ENCODE measurements at places on chromosomes 3 and 15.

GRCh38 chr3:43765521-43765971 lies 74.8 kb downstream of the ABHD5 start:
- peak; percentile 69 for DNase-seq

- peak; percentile 53 for DNase-seq
These were observed 164.6 kb upstream of the HES1 start for GRCh38 chr3:193971261-193971751.

GRCh38 chr3:67534594-67534993 lies 119.8 kb downstream of the SUCLG2 start:
- DNase-seq, result no peak

DNA sequence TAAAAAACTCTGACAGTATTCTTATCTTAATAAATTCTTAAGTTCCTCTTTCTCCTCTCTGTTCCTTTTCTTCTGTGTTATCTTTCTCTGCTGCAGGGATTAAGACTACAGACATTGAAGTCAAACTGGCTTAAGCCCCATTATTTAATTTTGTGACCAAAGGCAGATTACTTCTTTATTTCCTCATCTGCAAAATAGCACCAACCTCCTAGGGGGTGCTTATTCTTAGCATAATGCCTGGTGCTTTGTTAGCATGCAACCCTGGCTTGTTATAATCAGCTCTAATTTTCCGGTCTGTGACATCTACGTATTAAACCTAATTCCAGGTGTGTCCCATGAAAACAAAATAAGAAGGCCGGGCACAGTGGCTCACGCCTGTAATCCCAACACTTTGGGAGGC lies 23.8 kb downstream of the SEMA6D start:
- DNase-seq, result no peak

GRCh38 chr3:77025471-77025870 lies 14.4 kb upstream of the ROBO2 start:
- no peak for DNase-seq

DNA sequence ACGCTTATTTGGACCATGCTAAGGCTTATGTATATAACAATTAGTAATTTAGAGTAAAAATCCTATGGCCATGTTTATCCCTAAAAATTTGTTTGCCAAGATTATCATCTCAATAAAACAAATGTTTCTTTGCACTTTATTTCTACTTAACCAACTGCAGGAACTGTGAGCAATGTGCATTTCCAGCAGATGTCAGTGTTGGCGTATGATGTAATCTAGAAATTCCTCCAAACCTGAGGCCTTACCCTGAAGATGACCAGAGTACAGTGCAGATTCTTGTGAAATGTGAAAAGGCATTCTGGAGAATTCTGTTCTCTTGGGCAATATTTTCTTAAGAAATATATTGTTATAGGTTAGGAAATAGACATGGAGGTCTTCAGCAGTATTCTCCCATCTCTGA lies 205.9 kb downstream of the MBNL1 start:
- peak; percentile 78 for DNase-seq

GRCh38 chr3:24730173-24730572 lies 235.5 kb upstream of the THRB start:
- DNase-seq, result no peak

DNA sequence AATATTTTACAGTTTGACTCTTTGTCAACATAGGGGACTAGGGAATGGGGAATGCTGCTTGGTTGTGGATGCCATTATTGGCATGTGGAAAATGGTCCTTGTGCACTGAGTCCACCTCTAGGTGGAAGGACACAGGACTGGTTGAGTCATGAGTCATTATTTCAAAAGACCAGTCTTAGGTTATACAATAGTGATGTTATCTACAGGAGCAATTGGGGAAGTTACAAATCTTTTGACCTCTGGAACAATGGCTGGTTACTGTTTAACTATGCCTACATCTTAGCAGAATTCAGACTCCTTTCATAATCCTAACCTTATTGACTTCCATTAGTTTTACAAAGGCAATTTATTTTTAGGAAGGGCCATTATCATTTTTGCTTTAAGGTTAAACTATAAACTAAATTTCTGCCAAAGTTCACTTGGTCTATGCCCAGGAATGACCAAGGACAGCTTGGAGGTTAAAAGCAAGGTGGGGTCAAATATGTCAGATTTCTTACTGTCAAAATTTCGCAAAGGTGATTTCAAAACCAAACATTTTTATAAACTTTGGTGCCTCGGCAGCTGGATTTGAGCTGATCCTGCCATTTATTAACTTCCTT lies 11.8 kb upstream of the CCR8 start:
- DNase-seq, result no peak

GRCh38 chr3:123414973-123415775 lies 33.7 kb downstream of the ADCY5 start:
- DNase-seq, result no peak

GRCh38 chr3:161991901-161992540 lies 495.4 kb downstream of the OTOL1 start:
- DNase-seq, result peak; percentile 24

DNA sequence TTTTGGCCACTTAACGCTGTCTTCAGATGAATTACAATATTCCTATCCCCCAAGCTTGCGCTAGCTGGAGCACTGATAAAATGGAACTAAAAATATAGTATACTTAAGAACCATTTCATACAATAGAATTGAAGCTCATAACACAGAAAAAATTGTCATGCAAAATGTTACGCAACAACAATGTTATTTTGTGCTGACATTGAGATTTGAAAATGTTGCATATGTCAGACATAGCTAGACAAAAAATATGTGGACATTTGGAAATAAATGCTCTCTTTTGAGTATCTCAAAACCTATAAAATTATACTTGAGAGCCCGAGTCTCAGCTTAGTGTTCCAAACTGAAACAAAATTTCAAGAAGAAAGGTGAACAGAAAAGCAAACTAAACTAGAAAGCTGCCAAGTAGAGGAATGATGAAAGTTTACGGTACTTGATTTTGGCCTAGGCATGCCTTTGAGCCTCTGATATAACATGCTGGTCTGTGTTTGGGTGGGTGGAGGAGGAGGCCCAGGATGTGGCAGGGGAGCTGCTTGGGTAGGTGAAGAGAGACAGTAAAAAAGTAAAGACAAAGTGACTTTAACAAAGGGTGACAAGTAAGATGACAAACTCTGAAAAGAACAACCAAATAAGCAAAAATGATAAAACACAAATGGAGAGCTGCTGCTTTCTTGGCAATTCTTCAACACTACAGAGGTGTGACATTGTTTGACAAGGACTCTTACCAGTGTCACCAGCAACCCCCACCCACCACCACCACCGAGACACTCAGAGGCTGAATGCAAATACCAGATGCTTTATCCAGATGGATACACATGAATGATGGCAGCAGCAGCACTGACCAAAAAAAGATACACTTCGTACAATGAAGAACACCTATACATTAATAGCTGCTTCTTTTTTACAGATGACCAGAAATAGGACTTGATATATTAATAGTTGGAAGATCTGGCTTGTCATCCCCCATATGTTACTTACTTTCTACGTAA lies 129.3 kb upstream of the FEZF2 start:
- no peak for DNase-seq

DNA sequence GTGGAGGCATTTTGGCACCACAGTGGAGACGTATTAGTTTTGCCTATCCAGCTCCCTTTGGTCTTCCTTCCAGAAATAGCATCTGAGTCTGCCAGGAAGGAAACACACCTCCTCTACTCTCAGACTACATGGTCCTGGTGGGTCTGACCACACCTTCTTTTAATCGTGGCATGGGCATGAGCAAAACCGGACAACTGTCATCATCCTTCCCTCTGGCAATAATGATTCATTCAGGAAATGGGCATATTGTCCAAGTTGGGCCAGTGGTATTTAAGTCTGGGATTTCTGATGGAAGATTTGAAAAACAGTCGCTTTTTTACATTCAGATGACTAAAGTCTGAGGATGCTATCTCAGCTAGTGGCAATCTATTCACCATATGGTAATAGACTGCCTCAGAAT lies 601.0 kb upstream of the ADAMTS9 start:
- no peak for DNase-seq

DNA sequence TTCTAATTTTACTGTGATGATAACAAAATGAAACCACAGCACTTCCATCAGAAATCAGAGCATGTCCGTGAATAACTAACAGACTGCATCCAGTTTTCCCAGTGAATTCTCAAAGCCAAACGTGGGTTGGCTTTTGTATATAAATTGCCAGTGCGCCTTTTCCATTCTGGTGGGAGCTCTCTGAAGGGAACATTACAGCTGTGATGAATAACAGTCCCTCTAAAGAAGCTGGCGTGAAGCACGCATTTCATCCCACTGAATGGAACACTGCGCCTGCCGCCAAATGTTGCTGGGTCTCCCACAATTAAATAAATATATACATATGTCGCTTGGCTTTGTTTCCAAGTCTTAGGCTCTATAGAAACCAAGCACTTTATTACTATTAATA lies 113.0 kb upstream of the PFN2 start:
- peak; percentile 83 for DNase-seq

DNA sequence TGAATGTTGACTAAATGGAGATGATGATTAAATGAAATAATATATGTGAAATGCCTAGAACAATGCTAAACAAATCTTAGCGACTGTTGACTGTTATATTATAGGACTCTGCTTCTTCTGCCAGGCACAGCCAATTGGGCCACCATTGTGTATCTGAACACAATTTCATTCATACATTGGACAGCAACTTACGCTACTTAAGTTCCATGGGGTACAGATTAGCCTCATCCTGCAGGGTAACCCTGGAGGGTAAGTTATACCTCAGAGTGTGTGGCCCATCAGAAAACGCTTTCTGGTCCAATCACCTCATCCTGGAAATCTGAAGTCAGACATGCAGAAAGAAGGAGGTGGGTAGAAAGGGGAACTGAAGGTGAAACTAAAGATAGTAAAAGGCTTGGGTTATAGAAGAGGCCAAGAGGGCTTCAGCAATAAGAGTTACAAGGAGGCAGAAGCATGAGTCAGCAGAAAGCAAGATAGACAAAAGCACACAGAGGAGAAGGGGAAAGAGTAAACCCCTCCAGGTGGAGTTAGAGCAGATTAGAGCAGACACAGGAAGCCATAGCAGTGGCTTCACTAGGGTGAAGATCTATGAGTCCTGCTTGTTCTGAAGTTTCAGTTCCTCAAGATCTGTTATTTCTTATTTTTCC lies 119.3 kb upstream of the SLC24A5 start:
- DNase-seq, result no peak

GRCh38 chr15:68674975-68675374 lies 96.2 kb downstream of the CORO2B start:
- no peak for DNase-seq

GRCh38 chr3:487614-488013 lies 291.1 kb downstream of the CHL1 start:
- no peak for DNase-seq

DNA sequence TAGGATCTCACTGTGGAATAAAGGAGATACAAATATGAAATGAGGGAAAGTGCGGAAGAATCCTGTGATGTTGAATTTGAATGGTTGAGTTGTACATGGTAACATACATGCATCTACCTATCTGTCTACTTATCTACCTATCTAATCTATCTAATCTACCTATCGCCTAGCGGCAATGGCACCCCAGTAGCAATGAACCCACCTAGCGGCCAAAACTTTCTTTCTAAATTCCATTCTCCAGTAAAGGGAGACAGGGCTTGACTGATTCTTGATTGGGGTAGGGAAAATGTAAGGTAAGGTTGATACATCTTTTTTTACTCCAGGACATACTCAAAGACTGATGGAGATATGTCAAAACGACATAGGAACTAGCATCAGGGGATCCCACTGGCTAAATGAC lies 345.0 kb downstream of the FHIT start:
- no peak for DNase-seq

- peak; percentile 68 for DNase-seq
These were observed 41.8 kb downstream of the ITGA11 start for GRCh38 chr15:68389936-68390817.

DNA sequence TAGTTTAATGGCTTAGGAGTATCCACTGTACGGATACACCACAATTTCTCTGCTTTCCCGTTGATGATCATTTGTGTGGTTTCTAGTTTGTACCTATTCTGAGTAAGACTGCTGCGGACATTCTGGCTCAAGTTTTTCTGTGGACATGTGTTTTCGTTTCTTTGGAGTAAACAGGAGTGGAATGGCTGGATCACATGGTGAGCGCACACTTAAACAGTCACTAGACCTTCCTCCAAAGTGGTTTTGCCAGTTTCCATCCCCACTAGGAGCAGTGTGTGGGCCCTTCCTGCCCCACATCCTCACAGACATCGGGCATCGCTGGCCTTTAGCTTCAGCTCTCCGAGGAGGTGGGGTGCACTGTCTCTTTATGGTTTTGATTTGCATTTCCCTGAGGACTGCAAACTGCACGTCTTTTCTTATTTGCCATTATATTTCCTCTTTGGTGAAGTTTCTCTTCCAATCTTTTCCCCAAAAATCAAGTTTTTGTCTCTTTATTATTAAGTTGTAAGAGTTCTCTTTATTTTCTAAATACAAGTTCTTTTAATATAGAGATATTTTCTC lies 94.1 kb downstream of the VGLL4 start:
- DNase-seq, result peak; percentile 35

DNA sequence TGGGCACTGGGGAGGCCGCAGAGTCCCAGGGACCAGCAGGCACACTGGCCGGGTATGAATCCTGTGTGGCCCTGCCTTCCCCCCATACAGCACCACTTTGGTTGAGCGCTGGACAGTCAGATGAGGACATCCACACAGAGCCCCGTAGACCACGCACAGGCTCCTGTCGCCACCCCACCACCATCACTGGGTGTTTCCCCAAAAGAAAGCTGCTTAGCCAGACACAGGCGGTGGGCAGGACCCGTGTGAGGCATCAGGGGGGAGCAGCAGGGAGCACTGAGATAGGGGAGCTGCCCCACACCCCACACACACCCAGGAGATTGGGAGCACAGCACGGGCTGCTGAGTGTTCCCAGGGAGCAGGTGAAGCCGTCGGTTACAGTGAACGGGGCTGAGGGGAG lies 42.4 kb upstream of the SLC41A3 start:
- no peak for DNase-seq

DNA sequence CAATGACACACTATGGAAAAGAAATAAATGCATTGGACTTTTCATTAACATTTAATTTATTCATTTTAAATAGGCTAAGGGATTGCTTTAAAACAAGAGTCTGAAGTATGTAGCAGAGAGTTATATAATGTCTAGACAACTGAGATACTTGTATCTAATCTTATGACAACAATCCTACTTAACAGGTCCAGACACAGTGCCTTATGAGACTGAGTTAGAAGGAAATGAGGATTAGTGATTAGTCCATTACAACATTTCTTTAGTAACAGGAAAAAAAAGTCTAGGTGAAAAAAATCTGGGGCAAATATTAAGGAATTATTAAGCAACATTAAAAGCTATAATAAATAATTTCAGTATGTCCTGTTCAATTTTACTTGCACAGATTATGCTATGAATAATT lies 140.6 kb downstream of the MEIS2 start:
- no peak for DNase-seq

Data from fibroblast of upper back skin (primary cell).